ENCODE measurements at places on chromosomes 2 and 18.

DNA sequence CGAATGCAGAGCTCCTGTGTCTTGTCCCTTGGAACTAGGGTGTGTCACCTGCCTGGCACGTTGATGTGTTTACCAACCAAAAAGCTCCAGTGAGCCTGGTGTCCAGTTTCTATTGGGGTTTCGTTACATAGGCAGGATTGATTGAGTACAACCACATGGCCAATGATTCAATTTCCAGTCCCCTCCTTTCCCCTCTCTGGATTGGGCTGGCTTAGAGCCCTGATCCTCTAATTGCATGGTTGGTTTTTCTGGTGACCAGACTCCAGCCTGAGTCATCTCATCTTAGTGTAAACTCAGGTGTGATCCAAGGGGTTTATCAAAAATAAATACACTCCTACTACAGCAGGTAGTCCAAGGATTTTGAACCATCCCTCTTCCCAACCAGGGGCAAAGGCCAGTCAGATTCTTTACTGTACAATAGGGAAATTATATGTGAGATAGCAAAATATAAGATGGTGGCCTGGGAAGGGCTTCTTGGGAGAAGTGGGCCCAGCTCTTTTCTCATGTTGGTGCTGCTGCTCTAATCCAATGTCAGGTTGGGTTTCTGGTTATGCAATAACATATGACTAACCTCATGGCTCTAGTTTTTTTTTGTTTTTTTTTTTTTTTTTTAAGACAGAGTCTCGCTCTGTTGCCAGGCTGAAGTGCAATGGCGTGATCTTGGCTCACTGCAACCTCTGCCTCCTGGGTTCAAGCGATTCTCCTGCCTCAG lies 64.7 kb upstream of the MGAT5 start:
- peak; percentile 37 for DNase-seq

DNA sequence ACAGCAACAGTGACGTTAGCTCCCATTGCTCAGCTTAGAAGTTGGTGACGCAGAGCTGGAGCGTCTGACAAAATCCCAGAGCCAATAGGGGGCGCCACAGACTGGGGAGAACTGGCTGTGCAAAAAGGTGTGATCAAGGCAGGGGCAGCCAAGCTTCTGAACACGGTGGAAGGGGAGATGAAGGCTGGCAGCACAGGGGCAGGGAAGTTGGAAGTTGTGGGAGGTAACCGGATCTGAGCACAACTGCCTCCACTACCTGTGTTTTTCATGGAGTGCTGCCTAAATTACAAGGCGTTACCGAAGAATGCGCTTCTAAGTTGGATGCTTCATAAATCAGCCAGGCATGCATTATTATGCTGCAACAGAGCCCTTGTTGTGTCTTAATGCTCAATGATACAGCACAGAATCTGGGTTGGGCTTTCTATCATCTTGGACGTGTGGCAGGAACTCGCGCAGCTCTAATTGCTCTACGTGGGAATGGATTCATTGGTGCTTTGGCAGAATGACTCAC lies 370.0 kb downstream of the SLC4A3 start:
- DNase-seq: peak; percentile 42

DNA sequence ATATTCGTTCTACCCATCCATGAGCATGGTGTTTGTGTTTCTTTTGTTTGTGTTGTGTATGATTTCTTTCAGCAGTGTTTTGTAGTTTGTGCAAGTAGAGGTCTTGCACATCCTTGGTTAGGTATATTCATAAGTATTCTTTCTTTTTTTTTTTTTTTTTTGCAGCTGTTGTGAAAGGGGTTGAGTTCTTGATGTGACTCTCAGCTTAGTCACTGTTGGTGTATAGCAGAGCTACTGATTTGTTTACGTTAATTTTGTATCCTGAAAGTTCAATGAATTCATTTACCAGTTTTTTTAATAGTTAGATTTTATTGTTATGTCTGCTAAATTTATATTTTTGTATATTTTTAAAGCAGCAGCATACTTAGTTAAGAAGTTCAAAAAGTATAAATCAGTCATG lies 834.4 kb upstream of the NRXN1 start:
- DNase-seq: peak; percentile 9

- no peak for DNase-seq
These were observed 5.5 kb downstream of the LYG2 start for GRCh38 chr2:99249951-99250350.
